Astrocyte (in vitro differentiated cells and primary cell): ENCODE measurements at places on chromosomes 1 and 21. TPM values are rescaled to one million over a fixed set of nuclear protein-coding genes. Genes with fewer than 3 reads are reported as not detected.
A peak's percentile ranks its signal among the peaks of the same experiment; 100 is the strongest.

Gene ZBED6
- 34.1 and 36.2 TPM in 2 replicates for total RNA-seq

Gene CA6
- not detected in 2 replicates for total RNA-seq

Gene DAB1
- 0.91 and 1.6 TPM in 2 replicates for total RNA-seq

Gene IQGAP3
- total RNA-seq = 1.9 and 2.2 TPM in 2 replicates

Gene KCNE2
- total RNA-seq = 0.27 TPM in 1 of 2 replicates, not detected in the other

Gene CIART
- total RNA-seq = 4.8 and 6.3 TPM in 2 replicates

DNA sequence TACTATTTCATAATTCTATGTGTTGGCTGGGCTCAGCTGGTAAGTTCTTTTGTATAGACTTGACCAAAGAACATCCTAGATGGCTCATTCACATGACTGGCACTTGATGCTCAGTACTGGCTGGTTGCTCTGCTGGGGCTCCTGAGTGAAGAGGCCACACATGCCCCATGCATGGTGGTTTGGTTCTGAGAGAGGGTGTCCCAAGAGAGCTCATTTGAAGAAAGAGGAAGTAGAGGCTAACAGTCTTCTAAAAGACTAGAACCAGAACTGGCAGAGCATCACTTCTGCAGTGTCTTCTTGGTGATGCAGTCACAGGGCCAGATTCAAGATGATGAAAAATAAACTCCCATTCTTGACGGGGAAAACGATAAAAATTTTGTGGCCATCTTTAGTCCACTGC lies 5.2 kb upstream of the BACH1 start:
- no peak for DNase-seq

DNA sequence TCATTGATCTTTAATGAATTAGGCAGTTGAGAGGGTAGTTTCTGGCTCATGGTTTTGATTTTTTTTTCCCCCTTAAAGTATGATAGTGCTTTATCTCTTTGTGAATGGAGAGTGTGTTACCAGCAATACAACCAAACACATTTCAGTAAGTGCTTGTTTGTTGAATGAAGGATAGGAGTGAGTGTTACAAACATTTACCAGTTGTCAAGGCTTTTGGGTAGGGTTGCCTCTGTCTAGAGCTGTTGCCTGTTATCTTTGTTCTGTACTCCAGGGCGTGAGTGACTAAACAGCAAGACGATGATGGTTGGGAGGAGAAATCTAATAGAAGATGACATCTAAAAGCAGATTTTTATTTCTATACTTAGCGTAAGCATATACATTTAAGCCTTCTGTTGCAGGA lies 21.5 kb downstream of the MAP3K7CL start:
- no peak for DNase-seq

DNA sequence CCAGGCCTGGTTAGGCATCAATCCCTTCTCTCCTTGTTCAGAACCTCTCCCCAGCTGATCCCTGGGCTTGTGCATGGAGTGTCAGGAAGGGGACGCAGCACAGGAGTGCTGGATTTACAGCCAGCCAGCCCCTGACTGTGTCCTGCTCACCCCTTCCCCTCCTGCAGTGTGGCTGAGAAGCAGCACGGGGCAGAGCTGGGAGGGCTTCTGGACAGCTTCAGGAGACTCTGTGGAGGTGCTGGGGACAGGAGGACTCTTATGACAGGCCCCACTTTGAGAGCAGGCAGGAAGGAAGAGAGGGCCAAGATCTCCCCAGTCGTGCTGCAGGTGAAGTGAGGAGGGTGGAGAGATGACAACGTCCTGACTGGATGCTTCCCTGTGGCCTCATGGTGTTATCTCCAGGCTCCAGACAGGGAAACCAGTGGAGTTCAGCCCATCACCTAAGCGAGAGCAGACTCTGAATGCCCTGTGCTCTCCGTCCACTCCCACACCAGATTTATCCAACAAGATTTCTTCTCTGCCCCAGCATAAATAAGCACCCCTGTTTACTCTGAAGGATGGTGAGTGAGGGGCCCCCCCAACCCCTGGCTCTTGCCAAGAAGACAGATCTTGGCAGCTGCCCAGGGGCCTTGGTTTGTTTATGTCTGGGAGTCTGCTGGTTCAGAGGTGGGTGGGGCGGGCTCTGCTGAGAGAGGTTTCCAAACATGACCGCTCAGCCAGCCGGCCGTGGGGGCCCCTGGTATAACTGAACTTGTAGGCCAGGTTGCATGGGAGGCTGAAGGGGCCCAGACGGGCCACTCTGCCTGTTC lies 21.3 kb downstream of the TMCC2 start:
- peak; percentile 57 for DNase-seq

DNA sequence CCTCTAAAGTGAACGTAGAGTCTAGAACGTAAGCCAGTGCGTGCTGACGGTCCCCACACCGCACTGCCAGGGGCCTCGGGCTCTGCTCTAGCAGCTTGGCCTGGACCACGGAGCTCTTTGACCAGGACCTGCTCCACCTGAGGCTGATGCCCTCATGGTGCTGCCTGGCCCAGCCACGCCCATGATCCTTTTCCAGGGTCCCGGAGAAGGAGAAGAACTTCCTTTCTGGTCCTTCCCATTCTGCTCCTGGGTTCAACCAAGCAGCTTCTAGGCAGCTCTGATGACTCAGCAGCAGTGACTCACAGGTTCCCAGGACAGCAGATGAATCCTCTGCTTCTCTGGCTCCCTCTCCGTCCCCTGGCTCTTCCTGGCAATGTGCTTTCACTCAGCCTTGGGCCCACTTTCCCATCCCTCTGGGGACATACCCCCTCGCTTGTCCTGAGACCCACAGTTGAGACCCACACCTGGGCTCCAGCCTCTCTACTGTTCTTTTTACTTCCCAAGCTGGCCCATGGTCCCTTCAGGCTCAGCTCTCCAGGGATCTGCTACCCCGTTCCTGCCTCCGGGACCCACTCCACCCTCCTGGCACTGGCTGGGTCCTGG lies 246.3 kb upstream of the RAB4A start:
- peak; percentile 76 for DNase-seq

- DNase-seq = no peak
Observed at GRCh38 chr21:41431788-41432548, 5.9 kb downstream of the MX1 start.

DNA sequence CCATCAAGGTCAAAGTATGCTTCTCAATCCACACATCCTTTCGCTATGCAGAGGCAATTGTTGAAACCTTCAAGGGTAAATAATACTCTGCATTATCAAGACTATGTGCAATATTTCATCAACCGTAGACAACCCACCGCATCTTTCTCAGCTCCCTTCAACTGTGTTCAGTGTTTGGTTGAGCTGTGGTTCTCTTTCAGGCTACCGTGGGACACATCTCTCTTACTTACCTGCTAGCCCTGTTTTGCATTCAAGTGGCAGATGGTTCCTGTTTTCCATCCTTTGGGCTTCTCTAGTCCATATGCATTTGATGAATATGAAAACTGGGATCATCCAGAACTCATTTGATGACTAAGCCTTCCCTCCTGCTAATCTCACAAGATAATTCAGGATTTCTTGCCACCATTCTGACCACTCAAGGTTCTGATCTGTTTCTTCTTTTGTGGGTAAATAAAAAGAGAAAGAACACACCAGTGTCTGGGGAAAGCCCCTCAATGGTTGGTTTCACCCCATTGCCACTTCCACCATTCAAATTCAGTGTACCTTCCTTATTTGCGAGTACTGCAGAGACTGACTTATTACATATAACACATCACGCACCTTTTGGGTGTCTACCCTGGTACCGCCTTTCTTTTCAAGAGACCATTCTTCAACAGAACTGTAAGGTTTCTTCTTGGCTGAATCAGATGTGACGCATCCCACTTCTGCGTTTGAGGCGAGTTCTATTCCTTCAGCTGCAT lies 61.7 kb downstream of the BACE2 start:
- DNase-seq = no peak

GRCh38 chr1:228292609-228292911 lies 84.7 kb downstream of the OBSCN start:
- no peak for DNase-seq

DNA sequence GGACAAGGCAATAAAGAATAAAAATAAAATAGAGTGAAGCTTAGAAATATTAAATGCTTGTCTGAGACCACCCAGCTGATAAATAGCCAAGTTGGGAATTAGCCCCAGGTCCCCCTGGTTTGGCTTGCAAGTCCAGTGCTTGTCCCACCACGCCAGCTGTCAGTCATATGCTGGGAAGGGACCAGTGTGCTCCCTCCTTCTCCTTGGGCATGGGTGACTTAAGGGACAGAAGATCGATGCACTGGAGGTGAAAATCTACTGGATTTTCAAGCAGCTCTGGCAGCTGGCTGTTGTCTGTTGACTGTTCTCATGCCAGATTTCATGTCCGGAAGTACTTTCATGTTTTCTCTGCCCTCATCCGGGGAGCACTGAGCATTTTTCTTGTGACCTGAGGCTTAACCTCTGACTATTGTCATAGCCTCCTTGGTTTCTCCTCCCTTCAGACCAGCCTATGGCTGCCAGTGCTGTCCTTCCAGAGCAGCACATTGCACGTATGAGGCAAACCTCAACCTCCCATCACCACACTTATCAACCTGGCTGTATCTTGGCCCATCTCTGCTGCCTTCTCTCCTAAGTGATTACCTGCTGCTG lies 12.4 kb downstream of the LMOD1 start:
- no peak for DNase-seq

DNA sequence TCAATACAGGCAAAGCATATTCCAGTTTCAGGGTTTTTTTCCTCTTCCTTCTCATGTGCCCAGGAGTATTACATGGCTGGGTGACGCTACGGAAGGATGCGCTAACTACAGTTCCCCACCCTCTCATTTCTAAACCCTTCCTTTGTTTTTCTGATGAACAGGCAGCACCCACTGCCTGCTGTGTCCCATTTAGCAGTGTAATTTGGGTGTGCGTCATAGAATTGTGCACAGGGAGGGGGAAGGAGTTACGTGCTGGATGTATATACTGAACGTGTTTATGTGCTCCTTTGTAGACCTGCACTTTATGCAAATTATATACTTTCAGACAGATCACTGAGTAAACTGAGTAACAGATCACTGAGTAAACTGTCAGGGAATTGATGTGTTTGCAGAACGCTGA lies 44.5 kb downstream of the ELAPOR1 start:
- DNase-seq = no peak

GRCh38 chr1:241253471-241253870 lies 103.5 kb downstream of the RGS7 start:
- peak; percentile 10 for DNase-seq

- DNase-seq = no peak
Observed at GRCh38 chr1:191398551-191398950, 759.7 kb upstream of the RGS18 start.

DNA sequence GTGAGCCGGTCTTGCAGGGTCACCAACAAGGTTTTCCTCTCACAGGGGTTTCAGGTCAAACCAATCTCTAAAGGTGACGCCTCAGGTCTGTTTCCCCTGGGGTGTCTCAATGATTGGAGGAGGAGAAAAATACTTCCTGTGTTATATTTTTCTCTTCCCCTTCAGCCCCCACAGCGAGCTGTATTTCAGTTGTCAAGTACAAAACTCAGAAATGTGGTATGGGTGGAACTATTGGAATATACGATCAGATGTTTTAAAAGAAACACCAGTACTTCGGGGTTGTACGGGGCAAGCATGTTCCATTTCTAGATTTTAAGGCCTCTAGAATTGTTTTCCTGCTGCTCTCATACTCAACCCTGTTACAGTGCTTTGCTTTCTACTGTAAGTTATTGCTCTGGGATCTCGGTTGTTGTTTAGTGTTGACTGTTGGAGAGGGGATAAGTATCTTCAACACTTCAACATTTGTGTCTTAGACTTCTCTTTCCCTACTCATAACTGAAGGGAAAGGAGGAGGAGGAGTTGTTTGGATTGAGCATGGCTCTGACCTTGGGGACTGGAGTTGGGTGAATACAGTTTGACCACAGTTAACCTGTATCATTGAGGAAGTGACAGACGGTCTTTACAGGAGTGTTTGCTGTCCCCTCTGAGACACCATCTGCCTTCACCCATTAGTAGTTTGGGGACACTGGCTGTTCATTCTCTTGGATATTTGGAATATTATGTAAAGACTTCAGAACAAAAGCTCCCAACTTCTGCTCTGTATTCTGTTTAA lies 2.0 kb downstream of the MAPKAPK2 start:
- no peak for DNase-seq

- no peak for DNase-seq
Observed at GRCh38 chr1:203200916-203201315, 14.4 kb upstream of the CHI3L1 start.

GRCh38 chr21:25895565-25896205 lies 160.9 kb downstream of the GABPA start:
- no peak for DNase-seq
